ENCODE measurements at places on chromosomes 11 and 22.

DNA sequence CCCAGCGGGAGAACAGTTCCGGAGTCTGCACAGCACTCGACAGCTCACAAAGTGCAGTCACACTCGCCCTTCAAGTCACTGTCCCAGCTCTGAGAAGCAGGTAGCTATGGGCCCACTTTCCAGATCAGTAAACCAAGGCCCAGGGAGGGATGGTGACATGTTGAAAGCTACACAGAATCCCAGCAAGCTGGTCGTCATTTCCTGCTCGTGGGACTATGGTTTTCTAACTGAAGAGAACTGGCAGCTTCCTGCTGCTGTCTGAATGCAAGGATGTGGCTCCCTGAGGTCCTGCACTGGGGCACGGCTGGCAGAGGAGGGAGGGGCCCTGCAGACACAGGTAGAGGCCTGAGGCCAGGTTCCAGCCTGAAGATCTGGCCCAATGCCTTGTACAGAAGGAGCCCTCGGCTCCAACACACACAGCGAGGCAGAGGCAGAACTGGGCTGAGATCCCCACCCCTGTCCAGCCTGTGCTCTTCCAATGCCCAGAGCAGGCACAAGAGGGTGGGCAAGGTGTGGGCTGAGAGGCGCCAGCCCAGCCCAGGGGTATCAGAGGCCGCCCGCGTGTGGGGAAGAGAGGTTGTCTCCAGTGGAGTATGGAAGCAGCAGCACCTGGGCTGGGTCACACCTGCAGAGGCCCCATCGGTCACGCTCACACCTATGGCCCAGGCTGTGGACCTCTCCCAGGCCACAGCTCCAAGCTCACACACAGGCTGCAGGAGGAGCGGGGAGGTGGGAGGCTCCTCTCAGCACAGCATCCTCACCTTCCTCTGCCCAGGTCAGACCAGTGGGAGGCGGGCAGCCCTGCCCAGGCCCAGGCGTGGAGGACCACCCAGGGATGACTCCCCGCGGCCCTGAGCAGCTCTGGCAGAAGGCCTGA lies 119.2 kb downstream of the PHF21B start:
- DNase-seq: peak; percentile 27

DNA sequence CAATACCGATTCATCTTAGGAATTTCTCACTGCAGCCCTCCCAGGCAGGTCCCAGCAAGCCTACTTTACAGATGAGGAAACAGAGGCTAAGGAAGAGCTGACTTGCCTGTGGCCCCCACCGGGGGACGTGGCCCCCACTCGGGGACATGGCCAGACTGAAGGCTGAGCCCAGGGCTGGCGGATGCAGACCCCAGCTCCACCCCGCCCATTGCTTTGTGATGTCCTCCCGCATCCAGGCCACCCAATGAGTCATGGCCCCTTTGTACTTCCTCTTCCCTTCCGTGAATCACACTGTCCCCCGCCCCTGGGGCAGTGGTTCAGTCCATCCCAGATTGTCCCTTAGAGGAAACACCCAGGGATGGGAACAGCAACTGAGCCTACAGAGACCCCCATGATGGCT lies 116.0 kb upstream of the ANO1 start:
- no peak for DNase-seq

DNA sequence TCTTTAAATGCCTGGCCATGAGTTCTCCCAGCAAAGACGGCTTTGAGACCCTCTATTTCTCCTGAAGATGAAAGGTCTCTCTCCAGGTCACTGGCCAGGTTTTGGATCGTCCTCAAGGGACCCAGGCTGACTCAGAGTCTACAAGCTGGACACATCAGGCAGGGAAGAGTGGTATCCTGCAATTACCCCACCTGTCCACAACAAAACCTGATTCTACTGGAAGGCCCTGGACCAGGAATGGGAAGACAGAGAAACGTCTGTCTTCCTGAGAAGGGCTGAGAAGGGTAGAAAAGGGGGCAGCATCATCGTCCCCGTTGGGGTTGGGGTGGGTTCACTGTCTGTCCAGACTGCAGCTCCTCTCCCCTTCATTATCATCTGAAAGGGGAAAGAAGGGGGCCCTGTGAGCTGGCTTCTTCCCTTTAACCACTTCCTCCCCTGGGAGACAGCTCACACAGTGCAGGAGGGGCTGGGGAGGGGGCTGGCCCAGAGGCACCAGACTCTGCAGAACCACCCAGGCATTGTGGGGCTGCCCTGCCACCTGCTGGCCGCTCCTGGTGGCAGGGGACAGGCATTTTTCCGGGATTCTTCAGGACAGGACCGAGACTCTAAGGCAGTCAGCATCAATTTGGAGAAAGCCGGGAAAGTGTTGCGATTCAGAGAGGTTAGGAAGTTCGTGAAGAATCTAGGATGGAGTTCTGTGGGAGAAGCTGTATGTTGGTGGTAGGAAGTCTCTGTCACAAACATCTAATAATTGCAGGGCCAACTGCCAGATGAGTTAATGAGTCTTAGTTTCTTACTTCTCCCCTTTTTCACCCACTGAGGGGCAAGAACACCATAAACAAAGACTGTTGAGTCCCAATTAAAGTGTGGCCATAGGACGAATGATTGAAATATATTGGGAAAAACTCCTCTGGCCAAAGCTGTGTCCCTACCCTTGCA lies 57.6 kb downstream of the SYN3 start:
- DNase-seq: peak; percentile 90

DNA sequence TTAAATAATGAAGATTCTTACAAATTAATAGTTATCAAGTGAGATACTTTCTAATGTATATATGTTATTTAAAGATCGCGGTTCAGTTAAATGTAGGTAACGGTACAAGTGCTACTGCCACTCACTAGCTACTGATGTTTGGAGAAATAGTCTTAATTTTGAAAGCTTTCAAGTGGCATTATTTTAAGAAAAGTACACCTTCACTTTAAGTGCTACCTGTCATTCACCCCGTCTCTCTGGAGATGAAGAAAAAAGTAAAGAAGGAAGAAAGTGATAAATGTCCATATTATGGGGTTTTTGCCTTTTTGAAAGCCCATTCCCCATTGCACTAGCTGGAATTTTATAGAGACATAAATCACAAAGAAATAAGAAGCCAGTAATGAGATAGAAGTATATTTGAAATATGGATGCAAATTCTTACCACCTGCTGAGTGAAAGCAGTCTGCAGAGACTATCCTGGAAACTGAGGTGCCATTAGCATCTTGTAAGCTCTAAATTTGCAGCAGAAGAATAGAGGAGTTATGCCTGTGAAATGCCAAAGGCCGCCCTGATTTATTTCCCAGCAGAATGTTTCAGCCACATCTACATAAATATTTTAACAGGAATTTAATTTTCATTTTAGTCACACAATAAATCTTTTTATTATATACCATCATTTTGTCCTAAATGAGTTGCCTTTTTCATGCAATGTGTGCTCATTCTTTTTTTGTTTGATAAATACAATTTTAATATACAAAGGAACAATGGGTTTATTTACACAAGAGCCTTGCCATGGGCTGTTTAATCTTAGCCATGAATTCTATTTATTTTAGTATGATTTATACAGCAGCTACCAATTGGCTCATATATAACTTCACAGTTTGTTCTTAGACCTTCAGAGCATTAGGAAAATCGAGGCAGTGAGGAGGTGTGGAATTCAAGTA lies 489.9 kb upstream of the RAG2 start:
- DNase-seq: no peak

- peak; percentile 86 for DNase-seq
Observed at GRCh38 chr11:11243590-11244469, 109.2 kb downstream of the CSNK2A3 start.

- peak; percentile 29 for DNase-seq
Observed at GRCh38 chr11:65298655-65299179, 15.9 kb upstream of the CDC42EP2 start.

- DNase-seq: no peak
Observed at GRCh38 chr11:113572136-113572735, 97.0 kb upstream of the DRD2 start.

DNA sequence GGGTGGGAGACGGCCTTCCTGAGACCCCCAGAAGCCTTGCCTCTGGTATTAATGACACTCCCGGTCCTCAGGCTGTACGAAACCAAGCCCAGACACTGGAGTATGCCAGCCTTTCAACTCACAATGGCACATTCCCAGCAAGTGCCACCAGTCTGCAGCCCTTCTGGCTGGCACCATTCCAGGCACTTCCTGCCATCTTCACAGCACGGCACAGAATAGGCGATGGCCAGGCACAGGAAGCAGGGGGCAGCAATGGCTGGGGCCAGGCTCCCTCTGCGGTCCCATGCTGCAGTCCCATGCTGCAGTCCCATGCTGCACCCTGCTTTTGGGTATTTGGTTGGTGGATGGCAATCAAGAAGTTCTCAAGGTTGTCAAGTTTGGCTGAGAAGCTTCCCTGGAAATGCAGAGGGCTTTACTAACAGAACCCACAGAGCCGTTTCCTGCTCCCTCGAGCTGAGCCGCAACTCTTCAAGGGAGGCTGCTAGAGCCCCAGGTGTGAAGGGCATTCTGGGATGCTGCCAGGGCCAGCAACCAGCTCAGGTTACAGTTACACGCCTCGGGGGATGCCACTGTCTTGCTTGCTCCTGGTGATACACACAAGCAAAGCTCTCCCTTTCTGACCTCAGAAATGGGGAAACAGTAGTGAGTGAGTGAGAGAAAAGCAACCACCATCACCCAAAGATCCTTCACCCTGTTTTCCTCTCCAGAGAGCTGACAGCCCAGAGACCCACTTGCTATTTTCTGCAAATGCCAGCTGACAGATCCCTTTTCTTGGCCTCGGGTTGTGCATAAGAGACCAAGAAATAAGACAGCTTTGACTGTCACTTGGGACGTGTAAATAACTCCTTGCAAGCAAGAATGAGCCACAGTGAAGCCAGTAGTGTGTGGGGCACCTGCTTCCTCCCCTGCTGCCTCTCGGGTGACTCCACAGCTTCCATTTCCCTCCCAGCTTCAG lies 23.9 kb downstream of the LRFN4 start:
- peak; percentile 59 for DNase-seq

GRCh38 chr11:12409621-12410005 lies 32.2 kb downstream of the PARVA start:
- no peak for DNase-seq

- DNase-seq: no peak
Observed at GRCh38 chr22:42586381-42586780, 28.3 kb downstream of the POLDIP3 start.

DNA sequence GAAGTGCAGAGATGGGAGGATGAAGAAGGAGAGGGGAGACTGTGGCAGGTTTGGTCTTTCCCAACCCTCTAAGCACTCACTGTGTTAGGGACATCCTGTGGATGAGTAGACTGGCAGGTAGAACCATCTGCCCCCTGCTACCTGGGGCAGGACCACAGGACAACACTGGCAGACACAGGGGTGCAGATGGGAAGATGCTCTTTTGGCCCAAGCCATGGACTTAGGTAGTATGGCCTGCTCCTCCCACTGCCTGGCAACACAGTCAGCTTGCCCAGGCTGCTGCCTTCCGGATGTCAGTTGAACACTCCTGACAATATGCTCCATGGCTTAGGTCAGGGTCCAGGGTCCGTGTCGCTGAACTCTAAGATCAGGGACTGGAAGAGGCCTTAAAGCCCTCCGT lies 140.7 kb upstream of the NAV2 start:
- no peak for DNase-seq

GRCh38 chr11:69120096-69120875 lies 35.4 kb upstream of the SMIM38 start:
- peak; percentile 48 for DNase-seq

- DNase-seq: no peak
Observed at GRCh38 chr11:11427140-11427539, 74.1 kb upstream of the CSNK2A3 start.

- DNase-seq: no peak
Observed at GRCh38 chr11:59710136-59710847, 3.4 kb downstream of the OR10V1 start.

DNA sequence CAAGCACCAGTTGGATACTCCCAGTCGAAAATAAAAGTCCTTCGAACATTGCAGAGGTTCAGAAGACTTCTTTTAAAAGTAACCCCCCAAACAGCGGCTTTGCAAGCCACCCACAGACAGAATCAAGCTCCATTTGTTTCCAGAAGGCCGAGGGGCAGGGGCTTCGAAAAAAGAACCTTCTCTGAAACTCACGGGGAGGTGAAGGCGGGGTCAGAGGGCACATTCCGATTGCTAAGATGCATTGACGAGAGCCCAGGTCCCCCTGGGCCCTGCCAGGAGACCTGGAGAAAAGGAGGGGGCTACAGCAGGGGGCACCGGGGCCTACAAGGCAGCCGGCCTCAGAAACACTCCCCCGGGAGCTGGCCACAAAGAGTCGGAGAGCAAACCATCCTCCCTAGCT lies 306.8 kb downstream of the MN1 start:
- DNase-seq: peak; percentile 79

DNA sequence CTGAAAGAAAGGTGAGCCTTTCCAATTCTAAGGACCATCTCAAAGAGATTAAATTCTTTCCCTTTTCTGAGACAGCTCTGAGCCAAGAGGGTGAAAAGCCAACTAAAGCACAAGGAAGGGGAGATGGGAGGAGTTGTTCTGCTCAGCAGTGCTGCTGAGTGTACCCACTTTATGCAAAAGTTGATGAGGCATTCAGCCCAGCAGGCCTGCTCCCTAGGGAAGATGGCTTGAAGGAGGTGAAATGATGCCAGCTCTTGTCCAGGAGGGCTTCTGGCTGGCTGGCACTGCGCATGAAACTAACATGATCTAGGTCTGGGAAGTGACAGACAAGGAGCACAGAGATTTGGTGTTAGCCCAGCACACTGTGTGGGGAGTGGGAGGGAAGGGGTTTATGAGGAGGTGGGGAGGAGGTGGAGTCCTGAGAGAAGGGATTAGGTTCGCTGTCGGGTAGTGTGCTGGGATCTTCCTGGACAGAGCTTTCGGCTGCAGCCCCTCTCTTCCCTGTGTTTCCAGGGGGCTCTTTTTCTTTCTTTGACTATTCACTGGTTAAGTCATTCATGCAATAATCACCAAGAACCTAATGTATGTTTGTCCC lies 225.5 kb upstream of the NARS2 start:
- DNase-seq: no peak

- DNase-seq: no peak
Observed at GRCh38 chr11:35090125-35090524, 48.8 kb upstream of the CD44 start.

DNA sequence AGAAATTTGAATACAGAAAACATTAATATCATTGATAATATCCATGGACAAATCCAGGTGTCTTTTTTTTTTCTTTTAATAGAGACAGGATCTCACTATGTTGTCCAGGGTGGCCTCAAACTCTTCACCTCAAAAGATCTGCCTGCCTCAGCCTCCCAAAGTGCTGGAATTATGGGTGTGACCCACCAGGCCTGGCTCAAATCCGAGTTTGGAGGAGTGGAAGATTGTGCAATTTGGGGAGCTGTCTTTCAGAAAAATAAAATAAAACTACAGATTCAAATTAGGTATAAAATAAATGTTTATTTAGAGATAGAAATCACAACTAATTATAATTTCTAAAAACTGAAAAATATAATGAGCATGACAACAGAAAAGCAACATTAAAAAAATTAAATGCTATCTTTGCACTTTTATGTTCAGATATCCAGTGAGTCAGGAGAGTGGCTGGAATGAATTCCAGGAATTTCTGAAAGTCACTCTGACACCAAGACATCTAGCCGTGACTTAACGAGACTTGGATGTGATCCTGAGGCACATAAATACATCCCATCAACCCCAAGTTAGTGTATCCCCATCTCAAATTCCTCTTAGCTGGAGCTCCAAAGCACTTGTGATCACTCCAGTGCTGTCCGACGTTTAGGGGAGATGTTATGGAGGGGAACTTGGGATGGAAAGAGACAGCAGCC lies 128.6 kb upstream of the THY1 start:
- no peak for DNase-seq

Measured in H7 (cell line).